ENCODE measurements at places on chromosomes 1 and 21.

DNA sequence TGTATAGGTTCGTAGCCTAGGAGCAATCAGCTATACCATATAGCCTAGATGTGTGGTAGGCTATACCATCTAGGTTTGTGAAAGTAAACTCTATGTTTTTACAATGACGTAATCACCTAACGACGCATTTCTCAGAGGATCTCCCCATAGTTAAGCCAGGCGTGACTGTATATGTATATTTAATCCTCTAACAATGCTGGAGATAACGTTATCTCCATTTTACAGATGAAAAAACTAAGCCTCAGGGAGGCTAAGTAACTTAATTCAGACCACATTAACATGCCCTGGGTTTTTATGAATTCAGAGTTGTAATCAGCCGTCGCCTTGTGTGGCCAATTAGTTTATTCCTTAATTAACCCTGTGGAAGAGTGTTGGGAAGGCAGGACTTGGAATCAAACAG, 107.7 kb upstream of the PLXNA2 start:
- DNase-seq: no peak

GRCh38 chr1:151036356-151036755, at the start of gene BNIPL:
Gene BNIPL, plus strand, starts transcription at chr1:151036586. Its CDS starts 140 bp downstream, at chr1:151036726.
- no peak for DNase-seq

DNA sequence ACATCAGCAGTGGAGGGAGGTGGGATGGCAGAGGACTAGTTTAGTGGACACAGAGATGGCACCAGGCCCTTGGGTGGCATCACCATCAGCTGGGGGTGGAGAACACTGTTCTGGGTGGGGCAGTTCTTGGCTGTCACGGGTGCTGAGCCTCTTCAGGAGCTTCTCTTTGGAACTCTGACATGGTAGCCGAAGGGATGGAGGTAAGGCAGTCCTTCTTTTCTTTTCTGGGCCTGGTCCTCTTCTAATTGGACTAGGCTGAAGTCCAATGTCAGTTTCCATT, 8.3 kb upstream of the MEF2D start:
- no peak for DNase-seq

DNA sequence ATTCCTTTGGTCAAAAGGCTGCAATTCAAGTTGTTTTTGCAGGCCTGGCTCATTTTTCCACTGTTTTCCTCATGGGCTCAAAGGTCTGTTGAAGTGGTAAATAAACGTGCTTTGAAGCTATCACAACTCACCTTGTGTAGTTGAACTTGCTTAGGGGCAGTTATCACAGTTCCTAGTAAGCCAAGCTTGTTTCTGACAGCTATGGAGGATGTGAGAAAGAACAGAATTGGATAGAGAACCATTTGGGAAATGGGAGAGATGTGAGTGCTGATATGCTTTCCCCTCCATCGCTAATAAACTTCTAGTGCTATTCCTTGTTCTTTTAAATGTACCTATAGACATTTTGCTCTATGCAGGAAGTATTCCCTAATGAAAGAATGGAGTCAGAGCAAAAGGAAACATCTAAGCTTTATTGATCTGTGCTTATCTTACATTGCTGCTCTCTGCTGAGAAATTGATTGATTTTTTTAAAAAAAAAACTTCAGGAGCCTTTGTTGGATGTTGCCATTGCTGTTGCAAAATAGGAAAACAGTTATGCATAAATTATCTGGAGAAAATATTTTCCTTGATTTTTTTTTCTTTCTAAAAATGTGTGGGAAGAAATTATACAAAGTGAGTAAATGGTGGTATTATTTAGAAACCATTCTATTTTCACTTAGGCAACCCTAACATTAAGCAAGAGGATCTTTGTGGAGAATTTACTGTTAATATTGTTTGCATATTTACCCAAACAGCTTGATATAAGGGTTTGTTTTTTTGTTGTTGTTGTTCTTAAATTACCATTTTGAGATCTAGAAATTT, 118.2 kb downstream of the MAGI3 start:
- DNase-seq: no peak

DNA sequence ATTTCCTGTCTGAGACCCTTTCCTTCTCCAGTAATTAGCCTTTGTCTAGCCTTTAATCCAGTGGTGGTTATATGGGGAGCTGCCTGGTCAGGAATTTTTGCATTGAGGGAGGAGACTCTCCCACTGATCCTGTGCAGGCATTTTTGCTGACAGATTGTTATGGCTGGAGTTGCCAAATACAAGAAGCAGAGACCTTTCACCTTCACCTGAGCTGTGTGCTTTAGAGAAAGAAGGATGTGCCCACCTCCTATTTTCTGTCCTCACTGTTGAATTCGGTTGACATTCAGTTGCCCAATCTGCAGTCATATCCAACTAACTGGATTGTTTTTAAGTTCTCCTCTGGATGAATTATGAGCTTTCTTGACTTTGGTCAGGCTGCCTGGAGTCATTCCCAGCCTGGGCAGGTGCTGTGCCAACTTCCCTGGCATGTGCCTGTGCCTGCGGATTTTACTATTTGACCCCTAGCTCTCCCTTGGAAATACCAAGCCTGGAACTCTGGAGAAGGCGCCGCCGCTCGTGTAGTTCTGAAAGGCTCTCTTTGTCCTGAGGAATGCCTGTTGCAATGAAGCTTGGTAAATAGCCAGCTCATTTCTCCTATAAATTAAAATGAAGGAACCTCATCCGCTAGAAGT, 143.9 kb downstream of the NOS1AP start:
- peak; percentile 21 for DNase-seq

GRCh38 chr21:42855171-42855936, 24.0 kb downstream of the WDR4 start:
- DNase-seq: no peak

DNA sequence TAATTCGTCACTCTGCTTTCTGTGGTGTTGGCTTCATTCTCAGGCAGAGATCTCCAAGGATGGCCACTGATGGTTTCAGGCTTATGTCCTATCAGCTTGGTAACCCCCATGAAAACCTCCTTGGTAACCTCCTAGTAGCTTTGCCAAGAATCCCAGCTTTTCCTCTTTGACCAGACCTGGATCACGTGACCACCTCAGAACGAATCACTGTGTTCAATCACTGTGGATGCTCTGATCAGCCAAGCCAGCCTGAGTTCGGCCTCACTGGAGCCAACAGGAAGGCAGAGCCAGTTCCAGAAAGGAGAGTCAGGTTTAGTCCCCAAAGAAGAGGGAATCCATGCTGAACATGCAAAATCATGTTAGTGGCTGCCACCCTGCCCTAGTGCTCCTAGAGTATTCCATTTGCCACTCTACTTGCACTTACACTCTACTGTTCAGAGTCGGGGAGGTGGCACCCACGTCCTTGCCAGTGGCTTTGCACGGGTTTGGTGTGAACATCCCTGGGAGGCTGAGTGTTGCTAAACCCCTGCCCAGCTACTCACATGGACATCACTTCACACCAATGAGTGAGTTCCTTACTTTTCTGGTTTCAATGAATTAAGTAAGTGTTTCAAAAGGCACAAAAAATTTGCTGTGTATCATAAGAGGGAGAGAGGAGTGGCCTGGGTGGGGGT, 33.5 kb upstream of the SSBP3 start:
- no peak for DNase-seq

GRCh38 chr21:36887963-36888362, 78.5 kb downstream of the HLCS start:
- no peak for DNase-seq

GRCh38 chr1:6351480-6352137, 42.0 kb downstream of the ACOT7 start:
- no peak for DNase-seq

DNA sequence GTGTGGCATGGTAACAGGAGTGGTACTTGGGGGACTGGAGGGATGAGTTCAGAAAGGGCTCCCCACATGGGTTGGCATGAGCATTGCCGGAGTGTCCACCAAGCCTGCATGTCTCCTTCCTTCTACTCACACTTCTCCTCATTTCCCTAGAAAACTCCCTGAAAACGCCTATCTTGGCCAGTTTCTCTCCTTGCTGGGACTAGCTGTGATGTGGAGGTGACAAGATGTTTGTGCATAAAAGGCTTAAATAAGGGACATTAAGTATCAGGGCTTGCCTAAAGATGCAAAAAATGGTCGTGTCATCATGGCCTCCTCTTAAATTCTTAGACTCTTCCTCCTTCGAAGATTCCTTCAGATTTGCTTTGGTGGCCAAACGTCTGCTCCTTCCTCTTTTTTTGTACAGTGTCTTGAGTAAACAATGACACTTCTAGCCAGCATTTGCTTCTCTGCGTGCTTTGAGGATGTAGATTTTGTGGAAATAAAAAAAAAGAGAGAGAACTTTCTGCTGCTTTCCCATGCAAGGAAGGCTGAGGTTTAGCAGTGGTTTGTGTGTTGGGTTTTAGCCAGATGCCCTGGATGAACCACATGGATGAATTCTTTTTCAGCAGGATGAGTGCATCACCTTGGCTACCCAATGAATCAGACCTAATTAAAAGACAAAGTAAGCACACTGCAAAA, 239.1 kb upstream of the IRF2BP2 start:
- peak; percentile 61 for DNase-seq

DNA sequence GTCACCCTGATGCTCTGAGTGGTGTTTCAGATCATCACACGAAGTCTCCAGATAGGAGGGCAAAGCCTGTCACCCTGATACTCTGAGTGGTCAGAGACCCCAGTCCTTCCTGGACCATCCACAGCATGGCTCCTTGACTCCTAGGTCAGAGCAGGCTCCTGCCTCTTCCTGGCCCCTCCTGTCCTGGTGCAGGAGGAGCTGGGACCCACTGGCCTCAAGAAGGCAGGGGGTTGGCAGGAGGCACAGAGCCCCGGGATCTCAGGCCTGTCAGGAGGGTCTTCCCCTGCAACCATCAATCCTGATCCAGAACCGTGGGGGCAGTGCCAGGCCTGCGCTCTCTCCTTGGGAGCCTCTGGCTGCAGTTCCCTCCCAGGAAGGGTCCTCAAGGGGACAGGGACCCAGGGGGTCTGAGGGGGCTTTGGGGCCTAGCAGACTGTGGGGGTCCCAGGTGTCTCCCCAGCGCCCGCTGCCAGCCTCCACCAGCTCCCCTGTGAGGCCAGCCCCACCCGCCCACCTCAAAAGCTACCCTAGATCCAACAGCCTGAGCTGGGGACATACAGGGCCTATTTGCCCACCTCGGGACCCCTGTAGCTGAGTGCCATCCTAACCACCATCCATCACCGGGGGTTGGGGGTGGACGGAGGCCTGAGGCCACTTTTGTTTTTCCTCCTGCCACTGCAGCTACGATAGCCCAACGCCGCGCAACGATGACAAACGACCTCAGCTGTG, 27.5 kb downstream of the COL6A1 start:
- no peak for DNase-seq

DNA sequence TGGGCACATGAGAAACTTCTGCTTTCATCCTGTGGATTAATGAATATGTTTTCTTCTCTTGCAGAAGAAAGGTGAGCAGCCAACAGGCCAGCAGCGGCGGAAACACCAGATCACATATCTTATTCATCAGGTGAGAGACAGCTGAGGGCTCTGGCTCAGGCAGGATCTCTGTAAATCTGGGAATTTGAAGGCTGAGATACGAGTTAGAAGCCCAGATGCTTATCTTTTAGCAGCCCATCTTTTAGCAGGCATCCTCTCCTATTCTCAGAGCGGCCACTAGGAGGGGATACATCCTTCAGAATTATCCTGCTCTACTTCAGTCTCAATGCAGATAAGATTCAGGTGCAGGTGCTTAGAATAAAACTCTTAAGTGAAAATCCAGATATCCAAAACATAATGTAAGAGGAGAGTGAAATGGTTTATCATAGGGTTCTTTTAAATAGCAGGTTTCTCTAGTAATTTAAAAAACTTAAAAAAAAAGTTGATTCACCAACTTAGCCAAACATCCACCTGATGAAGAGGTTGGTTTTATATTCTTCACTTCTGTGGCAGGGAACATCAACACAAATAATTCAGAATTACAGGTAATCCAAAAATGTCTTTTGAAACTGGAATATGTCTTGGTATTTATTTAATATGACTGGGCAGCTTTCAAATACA, 19.3 kb downstream of the SH2D2A start:
- DNase-seq: peak; percentile 65

DNA sequence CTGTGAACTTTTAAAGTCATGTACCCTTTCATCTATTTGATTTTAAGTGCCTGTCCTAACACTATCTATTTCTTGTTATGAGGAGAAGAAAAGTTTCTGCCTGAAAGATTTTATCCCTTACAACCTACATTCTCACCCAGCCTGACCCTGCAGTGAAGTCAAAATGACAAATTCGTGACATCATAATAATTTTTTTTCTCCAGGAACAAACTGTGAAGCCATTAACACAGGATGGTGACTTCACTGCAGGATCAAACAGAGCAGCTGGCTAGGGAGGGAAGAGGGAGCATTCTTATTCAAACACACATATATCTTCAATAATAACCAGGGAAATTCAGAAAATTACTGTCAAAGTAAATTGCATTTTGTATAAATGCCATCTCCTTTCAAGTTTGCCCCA, 147.8 kb upstream of the PRMT6 start:
- DNase-seq: no peak
